ENCODE measurements at places on chromosomes 6 and 20. TPM values are rescaled to one million over a fixed set of nuclear protein-coding genes. Genes with fewer than 3 reads are reported as not detected.

- no peak for DNase-seq
Measured at GRCh38 chr20:5612581-5613301, 137.5 kb upstream of the SHLD1 start.

DNA sequence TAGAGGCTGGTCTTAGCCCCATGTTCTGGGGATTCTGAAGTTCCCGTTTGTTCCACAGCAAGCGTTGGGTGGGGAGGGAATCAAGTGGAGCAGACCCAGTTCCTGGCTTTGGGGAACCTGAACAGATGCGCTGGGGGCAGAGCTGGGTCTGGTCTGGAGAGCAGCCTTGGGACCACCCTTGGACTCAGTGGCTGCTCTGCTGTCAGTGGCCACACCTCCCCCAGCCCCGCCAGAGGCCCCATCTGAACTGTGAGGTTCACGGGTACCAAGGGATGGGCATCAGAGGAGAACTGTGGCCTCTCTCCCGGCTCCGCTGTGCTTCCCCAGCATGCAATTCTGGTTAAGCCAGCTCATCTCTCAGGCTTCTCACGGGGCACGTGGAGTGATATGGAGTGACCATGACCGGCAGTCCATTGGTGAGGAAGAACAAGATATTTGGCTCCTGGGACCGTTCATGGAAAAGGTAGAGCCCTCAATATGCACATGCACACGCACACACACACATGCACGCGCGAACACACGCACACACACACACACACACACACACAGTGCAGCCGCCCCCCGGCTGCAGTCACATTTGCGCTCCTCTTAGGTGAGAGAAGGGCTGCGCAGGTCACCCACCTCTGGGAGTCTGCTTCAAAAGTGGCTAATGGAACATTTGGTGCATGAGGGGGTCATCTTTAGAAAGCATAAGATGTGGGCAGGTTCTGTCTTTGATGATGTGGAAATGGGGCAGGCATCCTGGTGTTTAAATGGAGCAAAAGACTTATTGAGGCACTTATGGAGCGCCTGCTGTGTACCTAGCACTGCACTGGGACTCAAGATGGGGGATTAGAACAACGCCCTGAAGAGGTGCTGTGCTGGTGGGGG lies 6.0 kb downstream of the DLGAP4 start:
- no peak for DNase-seq

DNA sequence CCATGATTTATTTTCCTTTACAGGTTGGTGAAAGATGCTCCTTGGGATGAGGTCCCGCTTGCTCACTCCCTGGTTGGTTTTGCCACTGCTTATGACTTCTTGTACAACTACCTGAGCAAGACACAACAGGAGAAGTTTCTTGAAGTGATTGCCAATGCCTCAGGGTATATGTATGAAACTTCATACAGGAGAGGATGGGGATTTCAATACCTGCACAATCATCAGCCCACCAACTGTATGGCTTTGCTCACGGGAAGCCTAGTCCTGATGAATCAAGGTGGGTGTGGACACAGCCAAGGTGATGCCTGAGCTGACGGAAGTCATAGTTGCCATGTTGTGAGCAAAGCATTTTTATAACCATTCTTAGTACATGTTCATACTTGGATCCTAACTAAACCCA lies 34.6 kb upstream of the CALHM6 start:
- DNase-seq = no peak

Gene CAP2
- total RNA-seq = 20.7 TPM

DNA sequence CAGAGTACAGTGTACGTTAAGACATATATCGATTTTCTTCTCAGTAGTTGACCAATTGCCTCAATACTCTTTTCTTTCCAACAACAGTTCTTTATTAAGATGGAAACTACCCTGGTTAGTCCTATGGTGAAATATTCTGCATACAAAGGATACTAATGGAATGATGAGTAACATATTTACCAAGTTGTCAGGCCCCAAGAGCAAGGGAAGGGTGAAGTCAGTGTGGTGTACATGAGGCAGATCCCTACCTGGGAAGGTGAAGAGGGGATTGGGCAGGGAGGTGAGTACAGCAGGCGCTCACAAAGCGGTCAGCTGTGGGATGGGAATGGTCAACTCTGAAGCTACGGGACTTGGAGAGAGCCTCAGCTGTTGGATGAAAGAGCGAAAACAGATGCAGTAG lies 29.7 kb downstream of the GJA1 start:
- DNase-seq = no peak

DNA sequence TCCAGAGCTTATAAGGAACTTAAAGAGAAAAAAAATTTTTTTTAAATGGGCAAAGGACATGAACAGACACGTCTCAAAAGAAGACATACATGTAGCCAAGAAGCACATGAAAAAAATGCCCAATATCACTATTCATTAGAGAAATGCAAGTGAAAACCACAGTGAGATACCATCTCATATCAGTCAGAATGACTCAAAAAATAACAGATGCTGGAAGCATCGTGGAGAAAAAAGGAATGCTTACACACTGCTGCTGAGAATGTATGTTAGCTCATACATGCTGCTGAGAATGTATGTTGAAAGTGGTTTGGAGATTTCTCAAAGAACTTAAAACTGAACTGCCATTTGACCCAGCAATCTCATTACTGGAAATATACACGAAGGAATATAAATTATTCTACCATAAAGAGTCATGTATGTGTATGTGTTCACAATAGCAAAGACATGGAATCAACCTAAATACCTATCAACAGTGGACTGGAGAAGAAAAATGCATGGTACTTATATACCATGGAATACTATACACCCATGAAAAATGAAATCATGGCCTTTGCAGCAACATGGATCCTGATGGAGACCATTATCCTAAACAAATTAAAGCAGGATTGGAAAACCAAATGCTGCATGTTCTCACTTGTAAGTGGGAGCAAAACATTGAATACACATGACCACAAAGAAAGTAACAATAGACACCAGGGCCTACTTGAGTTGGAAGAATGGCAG lies 5.2 kb downstream of the OR11A1 start:
- no peak for DNase-seq

GRCh38 chr6:134938896-134939295 lies 11.0 kb downstream of the ALDH8A1 start:
- no peak for DNase-seq

- DNase-seq = peak; percentile 91
Measured at GRCh38 chr20:50957798-50958614, at the start of gene DPM1. DPM1 (minus strand) TSS chr20:50958532; CDS start chr20:50958523, 9 bp downstream.

Gene FHL5
- total RNA-seq = 14.9 TPM

GRCh38 chr6:68094070-68094469 lies 541.0 kb upstream of the ADGRB3 start:
- no peak for DNase-seq

DNA sequence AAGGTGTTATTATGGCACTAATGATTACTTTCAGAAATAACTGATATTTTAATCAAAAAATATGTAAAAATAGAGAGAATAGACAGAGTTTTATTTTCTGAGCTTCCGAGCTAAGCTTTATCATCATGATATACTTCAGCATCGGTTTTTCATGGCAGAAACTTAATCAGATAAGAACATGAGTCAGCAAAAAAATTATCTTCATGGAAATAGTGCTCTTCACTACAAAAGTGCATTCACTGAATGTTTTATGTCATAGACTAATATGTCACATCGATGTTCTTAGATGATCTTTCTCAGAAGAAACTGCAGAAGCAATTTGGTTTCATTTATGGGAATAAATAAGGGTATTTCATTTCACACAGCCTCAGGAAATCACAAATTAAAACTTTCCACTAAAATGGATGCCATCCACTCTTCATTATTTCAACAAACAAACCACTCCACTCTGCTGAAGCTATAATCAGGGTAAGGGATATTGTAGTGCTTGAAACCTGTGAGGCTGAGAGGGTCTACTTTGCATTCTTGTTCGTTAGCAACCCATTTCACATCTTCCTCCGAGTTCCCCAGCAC lies 10.2 kb upstream of the MAP3K7 start:
- no peak for DNase-seq

DNA sequence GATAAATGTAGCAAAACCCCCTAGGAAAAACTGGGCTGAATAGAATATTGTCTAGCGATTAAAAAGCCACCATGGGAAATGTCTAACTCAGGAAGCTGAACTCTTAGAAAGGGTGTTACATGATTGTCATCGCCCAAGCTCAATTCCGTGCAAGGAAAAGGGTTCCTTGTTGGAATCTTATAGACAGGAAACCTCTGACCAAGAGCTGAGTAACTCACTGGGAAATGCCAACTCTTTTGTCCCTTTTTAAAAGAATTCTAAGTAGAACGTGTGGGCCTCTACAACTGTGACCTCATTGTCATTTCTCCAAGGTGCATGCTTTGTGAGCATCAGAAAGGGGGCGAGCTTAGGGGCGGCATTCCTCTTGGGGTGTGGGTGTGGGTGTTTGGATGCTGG lies 88.1 kb downstream of the SYNJ2 start:
- no peak for DNase-seq

- DNase-seq = no peak
Measured at GRCh38 chr20:60055740-60056139, 97.5 kb downstream of the CDH26 start.

GRCh38 chr6:113526995-113527394 lies 330.1 kb upstream of the MARCKS start:
- no peak for DNase-seq

Gene CYP21A2
- 3.8 TPM for total RNA-seq

Gene KCNK15
- 3.4 TPM for total RNA-seq

DNA sequence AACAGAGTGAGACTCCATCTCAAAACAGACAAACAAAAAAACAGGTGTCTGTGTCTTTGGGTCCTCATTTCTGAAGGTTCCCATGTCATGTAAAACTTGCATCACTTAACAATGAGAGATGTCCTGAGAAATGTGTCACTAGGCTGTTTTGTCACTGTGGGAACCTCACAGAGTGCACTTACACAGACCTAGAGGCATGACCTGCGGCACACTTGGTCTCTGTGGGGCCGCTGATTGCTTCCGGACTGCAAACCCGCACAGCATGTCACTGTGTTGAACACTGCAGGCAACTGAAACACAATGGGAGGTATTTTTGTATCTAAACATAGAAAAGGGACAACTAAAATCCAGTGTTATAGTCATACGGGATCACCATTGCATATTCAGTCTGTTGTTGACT lies 42.3 kb upstream of the TMEM181 start:
- no peak for DNase-seq

Gene WASF1
- total RNA-seq = 5.9 TPM

Gene LTA
- not detected for total RNA-seq

DNA sequence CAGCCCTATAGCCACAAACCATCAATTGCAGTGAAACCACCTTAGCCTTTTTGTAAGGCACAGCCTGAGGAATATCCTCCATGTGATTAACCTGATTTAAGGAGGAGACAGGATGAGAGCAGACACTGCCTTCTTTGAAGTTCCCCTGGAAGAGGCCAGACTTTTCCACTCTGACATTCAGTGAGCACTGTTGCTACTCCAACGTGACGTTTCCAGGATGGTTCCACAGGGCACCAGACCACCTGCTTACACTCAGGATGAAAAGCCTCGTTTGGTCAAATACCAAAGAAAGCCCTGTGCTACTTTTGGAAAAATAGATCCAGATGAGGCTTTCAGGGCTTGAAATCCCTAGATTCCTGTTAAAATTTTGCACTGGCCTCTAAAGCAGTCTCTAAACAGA lies 1102.1 kb upstream of the FLRT3 start:
- DNase-seq = no peak

Gene RSPO3
- total RNA-seq = 4.1 TPM

DNA sequence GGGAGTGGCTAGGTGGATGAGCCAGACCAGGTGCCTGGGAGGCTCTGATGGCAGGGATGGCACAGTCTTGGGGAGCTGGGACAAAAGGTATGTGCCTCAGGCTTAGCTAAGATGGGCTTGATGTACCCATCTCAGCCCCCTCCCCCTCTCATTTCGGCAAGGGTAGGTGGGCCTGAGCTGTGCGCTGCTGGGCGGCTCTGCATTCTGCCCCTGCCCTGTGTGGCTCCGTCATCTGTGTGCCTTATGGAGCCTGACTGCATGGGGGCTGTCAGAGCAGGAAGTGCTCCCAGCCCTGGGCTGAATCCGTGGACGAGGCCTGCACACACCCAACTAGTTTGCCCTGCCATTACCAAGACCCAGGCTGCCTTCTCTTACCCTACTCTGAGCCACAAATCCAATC lies 54.7 kb downstream of the PYGB start:
- no peak for DNase-seq

Gene FAM83C
- 4.0 TPM for total RNA-seq

DNA sequence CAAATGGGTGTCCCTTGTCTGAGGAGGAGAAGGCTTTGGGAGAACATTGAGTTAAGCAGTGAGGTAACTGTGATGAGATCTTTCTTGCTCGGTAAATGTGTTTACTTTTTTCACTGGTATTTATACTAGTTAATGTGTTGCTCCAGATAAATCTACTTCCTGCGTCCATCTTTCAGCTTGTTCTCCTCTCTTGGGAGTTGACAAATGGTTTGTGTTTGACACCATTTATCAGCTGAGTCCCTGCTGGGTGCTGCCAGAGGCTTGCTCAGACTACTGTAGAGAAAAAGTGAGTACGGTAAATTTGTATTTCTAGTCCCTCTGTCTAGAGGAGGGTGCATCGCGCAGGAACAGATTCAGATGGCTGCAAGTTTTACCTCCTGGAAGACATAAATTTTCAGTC lies 8.3 kb upstream of the PRDM1 start:
- no peak for DNase-seq

DNA sequence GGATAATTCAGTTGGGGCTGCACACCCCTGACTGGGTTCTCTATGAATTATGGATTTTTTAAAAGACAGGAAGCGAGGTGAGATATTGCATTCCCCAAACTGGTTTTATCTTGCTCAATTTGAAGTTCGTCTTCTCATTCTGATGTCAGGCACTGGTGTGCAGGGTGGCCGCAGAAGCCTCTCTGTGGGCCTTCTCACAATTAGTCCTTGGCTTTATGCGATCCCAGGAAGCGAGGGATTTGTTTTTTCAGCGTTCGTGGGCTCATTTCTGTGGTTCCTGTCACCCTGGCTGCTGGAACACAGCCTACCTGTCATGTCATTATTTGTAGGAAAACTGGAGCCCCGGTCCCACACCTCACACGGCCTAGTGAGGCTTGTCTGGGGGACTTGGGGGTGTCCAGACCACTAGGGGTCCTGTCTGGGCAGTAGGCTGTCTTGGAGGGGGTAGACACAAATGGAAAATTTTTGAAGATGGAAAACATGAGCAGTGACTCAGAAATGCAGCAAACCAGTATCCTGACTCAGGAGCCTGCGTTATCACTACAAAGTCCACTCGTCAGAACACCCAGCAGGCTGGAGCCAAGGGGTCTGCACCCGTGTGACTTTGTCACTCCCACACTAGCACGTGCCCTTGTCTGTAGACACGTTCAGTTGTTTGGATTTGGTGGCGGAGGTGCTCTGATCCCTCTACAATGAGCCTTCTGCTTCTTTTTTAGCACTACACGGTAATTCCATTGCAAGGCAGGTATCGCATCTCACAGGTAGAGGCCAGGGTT lies 42.2 kb downstream of the GNAS-AS1 start:
- no peak for DNase-seq

- DNase-seq = peak; percentile 46
Measured at GRCh38 chr20:54475334-54476168, at the start of gene DOK5. DOK5 (plus strand) TSS chr20:54475593; CDS start chr20:54475947, 354 bp downstream.

- DNase-seq = no peak
Measured at GRCh38 chr6:18405477-18406293, 18.5 kb downstream of the RNF144B start.

GRCh38 chr20:46176739-46177378 lies 58.7 kb downstream of the CD40 start:
- DNase-seq = no peak

Gene RPL10A
- total RNA-seq = 2,073 TPM

All from ureter (tissue), 1 donor.